ENCODE measurements at places on chromosomes 3 and 15. TPM values are rescaled to one million over a fixed set of nuclear protein-coding genes. Genes with fewer than 3 reads are reported as not detected.

Gene SLC2A2
- total RNA-seq = not detected

Gene VGLL3
- not detected for total RNA-seq

Gene MESP2
- not detected for total RNA-seq

Gene TYRO3
- 1.5 TPM for total RNA-seq

Gene CD80
- total RNA-seq = 17.7 TPM

Gene GHSR
- total RNA-seq = not detected

Gene EPHA6
- not detected for total RNA-seq

Gene RPL35A
- 916 TPM for total RNA-seq

Gene GOLGA6L10
- total RNA-seq = 0.37 TPM

Gene VWA5B2
- not detected for total RNA-seq

Gene TERC
- total RNA-seq = 3.1 TPM

Gene SLC28A2
- not detected for total RNA-seq

Gene KCNMB2
- total RNA-seq = not detected

Gene ASB14
- not detected for total RNA-seq
